ENCODE measurements at places on chromosomes 1 and 21.

- DNase-seq: no peak
Measured at GRCh38 chr21:31860851-31861250, 12.0 kb upstream of the HUNK start.

GRCh38 chr1:29390491-29391361 lies 154.4 kb downstream of the PTPRU start:
- no peak for DNase-seq

DNA sequence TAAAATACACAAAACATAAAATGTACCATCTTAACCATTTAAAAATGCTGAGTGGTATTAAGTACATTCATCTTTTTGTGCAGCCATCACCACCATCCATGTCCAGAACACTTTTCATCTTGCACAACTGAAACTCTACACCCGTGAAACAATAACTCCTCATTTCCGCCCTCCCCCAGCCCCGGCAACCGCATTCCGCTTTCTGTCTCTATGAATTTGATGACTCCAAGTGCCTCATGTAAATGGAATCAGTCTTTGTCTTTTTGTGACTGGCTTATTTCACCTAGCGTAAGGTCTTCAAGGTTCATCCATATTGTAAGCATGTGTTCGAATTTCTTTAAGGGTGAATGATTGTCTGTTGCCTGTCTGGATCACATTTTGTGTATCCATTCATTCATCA lies 37.2 kb downstream of the SCCPDH start:
- no peak for DNase-seq

DNA sequence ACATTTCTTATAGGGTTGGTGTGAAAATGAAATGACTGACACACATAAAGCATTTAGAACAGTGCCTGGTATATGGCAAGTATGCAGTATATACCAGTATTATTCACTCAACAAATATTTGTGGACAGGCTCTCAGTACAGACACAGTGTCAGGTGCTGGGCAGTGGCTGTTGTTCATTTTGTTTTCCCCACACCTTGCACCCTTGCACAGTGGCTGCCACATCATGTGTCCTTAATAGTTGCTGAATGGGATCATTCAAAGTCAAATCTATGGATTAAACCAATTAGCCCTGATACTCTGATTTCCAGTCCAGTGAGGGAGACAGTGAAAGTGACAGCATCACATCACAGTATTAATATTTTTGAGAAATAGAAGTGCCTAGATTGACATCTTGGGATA lies 2.4 kb downstream of the SLAMF1 start:
- DNase-seq: no peak

DNA sequence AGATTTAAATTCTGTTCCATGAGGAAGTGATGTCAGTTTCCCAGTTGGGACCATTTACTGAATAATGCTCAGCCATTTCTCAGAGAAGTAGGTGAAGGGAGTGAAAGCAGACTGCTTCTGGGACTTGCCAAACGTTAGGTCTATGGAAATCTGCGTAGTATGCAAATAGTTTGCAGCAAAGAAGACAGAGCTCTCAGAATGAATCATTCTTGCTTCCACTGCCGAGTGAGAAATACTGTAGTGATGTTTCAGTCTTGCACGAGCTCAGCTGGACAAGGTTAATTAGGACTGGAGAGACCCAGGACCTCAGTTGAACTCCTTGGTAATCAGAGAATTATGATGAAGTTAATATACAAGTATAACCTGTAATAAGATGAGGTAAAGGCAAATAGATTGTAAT lies 317.7 kb upstream of the DAB1 start:
- DNase-seq: no peak

GRCh38 chr1:44786841-44787426 lies 1.0 kb downstream of the BEST4 start:
- DNase-seq: no peak

DNA sequence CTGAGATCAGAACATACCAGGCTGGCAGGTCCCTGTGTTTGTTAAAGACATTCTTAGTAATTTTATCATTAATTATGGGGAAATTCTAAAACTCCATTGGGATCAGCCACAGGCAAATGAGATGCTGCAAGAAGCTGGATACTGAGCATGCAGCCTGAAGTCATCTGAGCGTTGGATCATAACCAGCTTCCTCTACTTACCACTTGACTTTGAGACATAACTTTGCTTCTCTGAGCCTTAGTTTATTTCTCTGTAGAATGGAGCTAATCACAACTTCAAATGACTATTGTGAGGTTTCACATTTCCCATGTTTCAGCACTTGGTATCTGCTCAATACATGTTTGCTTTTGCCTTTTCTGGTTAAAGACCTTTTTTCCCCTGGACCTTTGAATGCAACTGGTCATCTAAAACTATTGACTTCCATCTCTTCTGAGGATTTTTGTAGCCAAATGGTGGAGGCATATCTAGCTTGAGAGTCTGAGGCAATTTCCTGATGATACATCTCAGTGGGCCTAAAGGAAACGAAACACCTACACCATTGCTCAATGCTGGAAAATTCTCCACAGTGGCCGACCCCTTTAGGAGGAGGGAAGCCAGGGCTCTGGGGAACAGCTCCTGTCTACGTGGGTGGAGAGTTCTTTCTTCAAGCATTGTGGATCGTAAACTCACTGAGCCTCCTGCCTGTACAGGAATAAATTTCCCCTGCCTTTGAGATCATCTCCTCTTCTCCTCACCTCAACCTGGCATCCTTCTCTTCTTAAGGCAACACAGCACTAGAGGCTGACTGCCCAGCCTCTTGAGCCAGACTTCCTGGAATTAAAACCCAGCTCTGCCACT lies 109.1 kb upstream of the HOOK1 start:
- DNase-seq: no peak

- DNase-seq: no peak
Measured at GRCh38 chr1:239816081-239816782, 275.5 kb upstream of the FMN2 start.

DNA sequence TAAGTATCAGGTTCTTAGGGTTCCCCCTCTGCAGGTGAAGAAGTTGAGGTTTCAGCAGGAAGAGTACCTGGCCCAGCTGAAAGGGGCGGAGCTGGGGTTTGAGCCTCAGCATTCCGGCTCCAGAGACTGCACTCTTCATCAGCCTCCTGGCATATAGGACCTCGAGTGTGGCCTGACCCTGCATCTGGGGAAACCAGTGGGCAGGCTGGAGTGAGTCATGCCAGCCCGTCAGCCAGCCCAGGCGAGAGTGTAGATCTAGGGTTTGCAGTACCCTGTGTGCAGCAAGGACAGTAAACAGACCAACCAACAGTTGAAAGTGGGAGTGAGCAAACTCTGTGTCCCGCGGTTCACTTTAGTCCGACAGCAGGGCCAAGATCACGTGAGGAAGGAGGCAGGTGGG lies 14.1 kb downstream of the MFSD2A start:
- no peak for DNase-seq

DNA sequence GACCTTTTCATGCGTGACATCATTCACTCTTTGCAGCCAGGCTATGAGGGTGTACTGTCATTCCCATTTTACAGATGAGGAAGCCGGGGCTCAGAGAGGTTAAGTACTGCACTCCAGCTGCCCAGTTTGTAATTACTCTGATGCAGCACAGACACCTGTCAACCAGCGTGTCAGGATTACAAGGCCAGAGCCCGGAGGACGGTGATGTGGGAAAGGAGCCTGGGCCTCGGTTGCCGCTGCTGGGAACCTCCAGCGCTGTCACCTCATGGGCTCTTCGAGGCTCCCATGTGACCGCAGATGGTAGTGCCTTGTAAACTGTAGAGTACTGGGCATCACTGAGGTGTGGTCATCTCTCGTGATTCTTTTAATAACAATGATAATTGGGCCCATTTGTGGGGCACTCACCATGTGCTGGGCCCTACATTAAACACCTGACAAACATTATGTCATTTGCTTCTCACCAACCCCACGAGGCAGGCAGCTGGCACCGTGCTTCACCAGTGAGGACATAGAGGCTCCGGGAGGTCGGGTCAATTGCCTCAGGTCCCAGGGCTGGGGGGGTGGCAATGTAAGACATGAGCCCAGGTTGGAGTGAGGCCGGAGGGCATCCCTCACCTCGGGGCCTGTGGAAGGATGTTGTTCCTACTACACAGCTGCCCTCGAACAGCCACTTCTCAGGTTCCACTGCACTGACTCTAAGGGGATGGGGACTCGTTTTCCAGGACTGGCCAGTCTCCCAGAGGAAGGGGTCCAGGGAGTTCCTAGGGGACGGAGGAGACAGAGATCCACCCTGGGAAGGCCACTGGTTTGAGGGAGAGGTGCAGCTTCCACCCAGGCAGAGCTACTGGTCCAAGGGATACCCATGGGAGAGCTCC lies 42.8 kb upstream of the PADI1 start:
- DNase-seq: no peak

GRCh38 chr1:115539061-115539460 lies 102.7 kb upstream of the VANGL1 start:
- no peak for DNase-seq

DNA sequence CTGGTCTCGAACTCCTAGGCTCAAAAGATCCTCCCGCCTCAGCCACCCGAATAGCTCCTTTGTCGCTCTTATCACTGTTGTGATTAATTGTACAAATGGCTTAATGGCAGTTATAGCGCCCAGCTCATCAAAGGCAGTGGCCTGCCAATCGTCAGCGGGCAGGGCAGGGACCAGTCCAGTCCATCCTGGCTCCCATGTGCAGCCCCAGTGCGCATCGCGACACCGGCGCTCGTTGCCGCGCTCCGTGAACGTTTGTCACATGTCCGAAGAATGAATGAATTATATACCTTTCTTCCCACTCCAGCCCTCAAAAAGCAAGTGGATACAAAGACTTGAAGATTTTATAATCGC lies 18.4 kb downstream of the MTX1 start:
- DNase-seq: peak; percentile 52

- no peak for DNase-seq
Measured at GRCh38 chr1:2148691-2149090, 45.9 kb downstream of the FAAP20 start.

DNA sequence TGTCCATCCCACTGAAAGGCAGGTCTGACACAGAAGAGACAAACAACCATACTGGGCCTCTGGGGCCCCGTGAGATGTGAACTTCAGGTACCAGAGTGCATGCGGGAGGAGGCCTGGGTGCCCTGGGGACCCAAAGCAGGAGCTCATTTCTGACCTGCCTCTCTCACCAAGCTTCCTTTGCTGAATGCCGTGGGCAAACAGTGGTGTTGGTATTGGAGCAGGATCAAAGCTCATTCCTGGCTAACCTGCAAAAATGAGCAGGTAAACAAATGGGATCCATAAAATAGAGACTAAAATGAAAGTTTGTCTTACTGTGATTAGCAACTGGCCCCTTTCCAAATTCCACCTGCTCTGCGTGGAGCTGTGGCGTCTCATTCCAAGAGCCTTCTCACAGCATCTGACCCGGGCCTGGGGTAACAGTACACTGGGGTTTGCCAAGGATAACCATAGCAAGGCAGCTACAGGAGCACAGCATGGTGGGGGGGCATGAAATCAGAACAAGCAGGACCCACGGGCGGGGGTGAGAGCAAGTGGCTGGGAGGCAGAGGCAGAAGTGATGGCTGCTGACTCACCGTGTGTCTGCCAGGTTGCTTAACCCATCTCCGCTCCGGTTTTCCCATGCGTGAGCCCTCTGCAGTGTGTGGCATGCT lies 103.6 kb downstream of the KIF26B start:
- no peak for DNase-seq

DNA sequence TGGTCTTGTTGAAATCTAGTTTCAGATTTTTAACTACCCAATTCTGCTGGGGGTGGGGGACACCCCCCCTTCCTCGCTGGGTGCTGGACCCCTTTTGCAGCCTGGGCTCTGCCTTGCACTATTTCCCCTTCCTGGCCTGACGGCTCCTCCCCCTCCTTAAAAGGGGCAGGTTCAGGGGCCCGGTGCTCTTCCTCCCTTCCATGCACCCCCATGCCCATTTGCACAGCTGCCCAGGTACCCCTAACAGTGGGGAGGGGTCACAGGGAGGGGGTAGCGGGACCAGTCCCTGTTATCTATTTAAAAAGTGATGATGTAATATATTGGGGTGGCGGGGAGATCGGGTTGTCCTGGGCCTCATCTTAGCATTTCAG lies 15.3 kb downstream of the ZBTB7B start:
- DNase-seq: no peak

- no peak for DNase-seq
Measured at GRCh38 chr1:229264487-229264886, 6.4 kb upstream of the RAB4A start.

DNA sequence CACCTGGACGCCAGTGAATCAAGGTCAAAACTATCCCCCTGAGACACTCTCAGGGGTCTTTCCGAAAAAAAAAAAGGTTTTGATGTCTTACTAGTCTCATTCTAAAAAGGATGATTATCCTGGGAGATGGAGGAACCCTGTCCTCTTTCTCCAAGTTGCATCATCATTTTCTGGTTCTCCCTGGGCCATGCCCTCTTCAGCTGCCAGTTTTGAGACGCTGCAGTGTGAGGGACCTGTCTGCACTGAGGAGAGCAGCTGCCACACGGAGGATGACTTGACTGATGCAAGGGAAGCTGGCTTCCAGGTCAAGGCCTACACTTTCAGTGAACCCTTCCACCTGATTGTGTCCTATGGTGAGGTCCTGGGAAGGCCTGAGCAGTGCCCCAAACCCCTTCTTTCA lies 3.5 kb downstream of the FCRLA start:
- DNase-seq: no peak

DNA sequence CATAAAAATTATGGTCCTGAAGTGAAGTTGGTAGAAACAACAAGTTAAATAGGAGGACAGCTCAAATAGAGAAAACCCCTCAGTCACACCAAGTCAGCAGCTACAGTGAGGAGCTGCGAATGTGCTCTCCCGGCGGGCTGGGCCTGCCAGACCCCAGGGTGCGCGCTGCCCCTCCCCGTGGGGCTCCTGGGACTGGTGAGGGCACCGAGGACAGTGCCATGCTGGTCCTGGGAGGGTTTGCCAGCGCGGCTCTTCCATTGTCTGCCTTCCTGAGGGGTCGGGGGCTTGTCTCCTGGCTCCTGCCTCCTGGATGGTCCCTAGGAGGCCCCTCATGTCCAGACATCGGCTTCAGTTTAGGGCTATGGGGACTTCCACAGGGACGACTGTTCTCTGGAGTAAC lies 121.8 kb downstream of the PCBP3 start:
- no peak for DNase-seq

DNA sequence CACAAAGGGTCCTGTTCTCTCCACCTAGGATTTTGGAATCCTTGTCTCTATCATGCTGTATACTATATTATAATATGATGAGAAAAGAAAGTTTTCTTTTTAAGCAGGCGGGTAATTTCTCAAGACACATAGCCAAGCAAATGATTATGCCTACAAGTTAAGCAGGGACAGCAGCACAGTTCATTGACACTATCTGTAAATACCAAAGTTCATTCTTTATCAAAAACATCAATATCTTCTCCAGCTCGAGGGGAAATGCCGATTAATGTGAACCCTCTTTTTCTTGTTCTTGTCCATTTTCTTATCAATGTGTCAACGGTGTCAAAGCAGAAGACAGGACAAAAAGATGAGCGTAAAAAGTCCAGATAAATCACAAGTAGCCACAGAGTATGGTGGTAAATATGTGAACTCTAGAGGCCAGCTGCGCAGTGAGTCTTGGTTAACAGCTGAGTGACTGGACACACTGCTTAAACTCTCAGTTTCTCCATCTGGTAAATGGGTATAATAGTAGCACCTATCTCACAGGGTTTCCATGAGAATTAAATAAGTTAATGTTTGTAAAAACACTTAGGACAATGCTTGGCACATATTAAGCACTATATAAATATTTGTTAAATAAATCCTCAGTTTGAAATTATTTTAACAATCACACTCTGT lies 30.9 kb downstream of the LPAR3 start:
- DNase-seq: no peak

Measured in globus pallidus (tissue), 1 donor.